Fibroblast of skin of left quadriceps (primary cell): ENCODE measurements at places on chromosomes 1 and 21.

DNA sequence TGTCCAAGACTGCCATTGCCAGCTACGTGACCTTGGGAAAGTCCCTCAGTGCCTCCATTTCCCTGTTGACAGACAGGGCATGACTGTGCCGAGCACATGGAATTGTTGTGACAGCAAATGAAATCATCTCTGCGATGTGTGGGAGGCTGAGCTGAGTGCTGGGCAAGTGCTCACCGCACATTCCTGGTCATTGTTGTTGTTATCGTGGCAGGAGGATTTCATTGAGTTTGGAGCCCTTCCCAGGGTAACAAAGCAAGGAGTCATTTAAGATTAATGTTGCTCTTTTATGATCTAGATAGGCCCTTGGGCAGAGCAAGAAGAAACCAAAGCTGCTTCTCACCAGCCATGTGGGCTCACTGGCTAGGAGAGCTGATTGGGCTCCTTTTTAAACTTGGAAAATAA, 39.6 kb upstream of the ITPKB start:
- peak; percentile 44 for DNase-seq

DNA sequence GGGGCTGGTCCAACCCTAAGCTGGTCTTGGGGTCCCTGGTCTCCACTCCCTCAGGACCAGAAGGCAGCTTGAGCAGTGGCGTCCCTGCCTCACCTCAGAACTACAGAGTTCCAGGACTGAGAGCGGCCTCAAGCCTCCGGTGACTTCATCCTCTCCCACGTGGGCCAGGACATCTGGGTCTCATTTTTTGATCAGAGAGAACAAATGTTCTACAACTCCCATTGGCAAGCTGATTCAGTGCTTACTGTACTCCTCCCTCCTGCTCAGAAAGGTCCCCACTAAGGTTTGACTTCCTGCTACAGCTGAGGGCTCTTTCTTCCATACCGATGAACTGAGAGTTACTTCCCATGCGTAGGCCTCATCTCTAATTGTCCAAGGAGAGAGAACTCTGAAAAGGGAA, 78.5 kb downstream of the PLXNA2 start:
- DNase-seq, result peak; percentile 78

DNA sequence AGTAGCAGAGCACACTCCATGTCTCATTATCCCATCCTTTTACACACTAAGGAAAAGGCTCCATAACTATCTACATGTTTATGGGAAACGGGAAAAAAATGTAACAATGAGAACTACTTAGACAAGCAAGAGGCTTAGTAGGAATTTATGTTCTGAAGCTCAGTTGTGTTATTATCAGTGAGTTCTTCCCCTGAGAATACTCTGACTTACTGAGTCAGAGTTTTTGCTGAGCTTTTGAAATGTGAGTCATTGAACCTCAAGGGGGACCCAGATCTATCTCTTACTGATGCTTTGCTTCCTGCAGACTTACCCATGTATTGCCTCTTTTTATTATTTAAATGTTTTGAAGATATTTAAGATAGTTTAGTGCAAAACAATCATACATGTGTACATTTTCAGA, 20.1 kb downstream of the CFHR5 start:
- DNase-seq, result peak; percentile 78

DNA sequence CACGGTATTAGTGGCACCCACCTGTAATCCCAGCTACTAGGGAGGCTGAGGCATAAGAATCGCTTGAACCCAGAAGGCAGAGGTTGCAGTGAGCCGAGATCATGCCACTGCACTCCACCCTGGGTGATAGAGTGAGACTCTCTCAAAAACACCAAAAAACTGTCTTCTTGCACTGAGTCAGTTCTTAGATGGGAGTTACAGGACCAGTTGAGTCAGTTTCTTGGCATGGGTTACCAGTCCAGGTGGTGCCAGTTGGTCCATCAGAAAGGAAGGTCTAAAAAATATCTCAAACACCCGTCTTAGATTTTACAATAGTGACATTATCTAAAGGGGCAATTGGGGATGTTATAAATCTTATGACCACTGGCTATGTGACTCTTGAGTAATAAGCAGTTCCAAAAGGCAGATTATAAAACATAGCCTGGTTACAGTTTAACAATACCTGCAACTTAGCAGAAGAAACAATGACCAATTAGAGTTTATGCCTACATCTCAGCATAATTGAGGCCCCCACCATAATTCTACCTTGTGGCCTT, 206.9 kb upstream of the FGGY start:
- DNase-seq, result no peak

DNA sequence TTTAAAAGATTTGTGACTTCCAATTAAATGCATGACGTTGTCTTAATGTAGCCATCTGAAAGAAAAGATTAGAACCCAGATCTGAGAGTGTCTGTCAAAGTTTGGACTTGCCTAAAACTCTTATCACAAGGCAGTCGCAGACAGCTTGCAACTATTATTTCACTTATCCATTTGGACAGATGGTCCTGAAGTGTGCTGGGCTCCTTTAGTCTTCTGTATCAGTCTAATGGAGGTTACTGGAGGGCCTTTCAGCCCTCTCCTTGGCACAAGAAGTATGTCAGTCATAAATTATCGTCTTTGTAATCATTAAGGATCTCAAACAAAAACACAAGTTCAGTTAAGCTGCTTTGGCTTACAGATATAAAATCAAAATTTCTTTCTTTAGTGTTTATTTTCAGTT, 15.5 kb downstream of the PROX1 start:
- DNase-seq, result no peak

GRCh38 chr1:109513110-109513710, 3.7 kb upstream of the AMIGO1 start:
- DNase-seq, result no peak

DNA sequence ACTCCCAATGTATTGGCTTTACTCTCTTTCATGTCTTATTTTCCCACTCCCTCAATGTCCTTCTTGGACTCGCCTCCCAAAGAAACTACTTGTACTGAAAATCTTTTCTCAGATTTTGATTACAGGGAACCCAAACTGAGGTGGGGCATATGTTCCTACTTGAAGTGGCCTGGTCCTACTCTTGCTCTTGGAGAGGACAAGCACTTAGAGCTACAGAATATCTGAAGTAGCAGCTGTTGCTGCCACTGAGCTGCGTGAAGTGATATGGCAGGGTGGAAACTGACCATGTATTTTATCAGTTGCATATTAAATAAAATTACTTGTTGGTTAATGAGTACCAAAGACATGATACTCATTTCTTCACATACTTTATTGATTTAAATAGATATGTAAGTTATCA, 129.5 kb downstream of the TSEN15 start:
- no peak for DNase-seq

DNA sequence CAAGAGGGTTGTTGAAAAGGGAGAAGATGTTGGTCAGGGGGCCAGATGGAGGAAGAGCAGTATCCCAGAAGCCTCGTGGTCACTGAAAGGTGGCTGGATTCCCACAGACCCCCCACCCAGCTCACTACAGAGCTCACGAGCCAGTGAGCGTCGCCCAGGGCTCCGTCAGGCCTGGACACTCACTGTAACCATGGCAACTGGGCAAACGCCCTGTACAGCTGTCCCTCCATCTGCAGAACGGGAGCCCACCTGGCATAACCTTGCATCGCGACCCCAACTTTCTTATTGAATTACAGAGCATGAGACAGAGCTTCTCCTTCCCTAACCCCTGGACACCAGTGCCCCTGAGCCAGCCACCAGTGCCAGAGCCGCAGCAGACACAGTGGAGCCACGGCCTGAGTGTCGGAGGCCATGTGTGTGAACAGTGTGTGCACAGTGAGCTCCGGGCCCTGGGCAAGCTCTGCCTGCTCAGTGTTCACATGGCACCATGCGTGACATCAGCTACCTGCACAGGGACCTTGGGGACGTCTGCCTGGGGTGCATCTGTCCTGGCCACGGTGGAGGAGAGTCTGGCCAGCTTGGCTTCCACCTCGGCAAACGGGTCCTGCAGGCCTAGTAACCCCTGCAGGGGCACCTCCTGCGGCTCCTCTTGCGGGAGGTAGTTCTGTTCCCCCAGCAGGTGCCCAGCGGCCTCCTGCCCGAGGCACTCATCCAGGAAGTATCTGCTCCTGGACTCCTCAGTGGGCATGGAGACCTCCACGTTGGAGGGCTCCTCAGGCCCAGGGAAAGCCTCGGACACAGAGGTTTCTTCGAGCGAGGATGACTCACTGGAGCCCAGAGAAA, 25.9 kb upstream of the DDOST start:
- DNase-seq, result no peak

- no peak for DNase-seq
Observed at GRCh38 chr1:19710825-19711611, 46.3 kb downstream of the HTR6 start.

DNA sequence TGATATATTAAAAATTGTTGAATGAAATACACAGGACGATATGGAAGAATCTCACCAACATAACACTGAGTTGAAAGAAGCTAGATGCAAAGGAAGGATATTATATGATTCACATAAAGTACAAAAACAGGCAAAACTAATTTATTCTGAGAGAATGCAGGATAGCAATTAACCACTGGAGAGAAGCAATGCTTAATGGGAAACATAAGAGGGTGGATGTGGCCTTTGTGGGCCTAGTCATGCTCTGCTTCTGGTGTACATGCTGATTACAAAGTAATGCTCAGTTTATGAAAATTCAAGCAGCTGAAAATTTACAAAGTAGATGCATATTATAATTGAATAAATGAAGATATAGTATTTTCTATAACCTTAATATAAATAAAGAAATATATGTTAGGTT, 326.4 kb upstream of the ADAMTS5 start:
- no peak for DNase-seq

DNA sequence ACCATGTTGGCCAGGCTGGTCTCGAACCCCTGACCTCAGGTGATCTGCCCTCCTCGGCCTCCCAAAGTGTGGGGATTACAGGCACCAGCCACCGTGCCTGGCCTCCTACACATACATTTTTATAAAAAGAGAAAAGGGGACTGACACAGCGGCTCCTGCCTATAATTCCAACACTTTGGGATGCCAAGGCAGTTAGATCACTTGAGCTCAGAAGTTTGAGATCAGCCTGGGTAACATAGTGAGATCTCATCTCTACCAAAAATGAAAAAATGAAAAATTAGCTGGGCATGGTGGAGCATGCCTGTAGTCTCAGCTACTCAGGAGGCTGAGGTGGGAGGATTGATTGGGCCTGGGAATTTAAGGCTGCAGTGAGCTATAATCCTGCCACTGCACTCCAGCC, 23.4 kb downstream of the ZNF281 start:
- no peak for DNase-seq

- DNase-seq, result no peak
Observed at GRCh38 chr1:111843177-111843576, 87.5 kb downstream of the DDX20 start.
